ENCODE measurements at places on chromosomes 7 and 10. TPM values are rescaled to one million over a fixed set of nuclear protein-coding genes. Genes with fewer than 3 reads are reported as not detected.

- no peak for DNase-seq
Observed at GRCh38 chr10:100858747-100859483, 53.8 kb upstream of the SLF2 start.

- no peak for DNase-seq
Observed at GRCh38 chr7:156192921-156193320, 380.7 kb upstream of the SHH start.

DNA sequence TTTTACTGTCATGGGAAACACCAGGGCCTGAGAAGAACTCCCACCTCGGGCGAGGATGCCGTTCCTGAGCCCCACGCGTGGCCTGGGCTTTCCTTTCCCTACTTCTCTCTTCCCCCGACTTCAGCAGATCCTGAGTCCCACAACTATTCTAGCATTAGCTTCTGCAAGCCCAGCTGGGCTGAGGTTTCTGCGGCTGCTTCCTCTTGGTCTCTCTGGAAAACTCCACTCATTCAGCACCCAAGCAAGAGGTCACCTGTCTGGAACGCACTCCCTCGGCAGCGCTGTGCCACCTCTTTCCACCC lies 761 bp upstream of the DOCK1 start:
- no peak for DNase-seq

CDC14C gene
- not detected for total RNA-seq

CCDC6 gene
- total RNA-seq: 34.8 TPM

Measured in activated CD8-positive, alpha-beta T cell treated with anti-CD3 and anti-CD28 coated beads for 36 hours (primary cell).